Activated gamma-delta T cell (primary cell): ENCODE measurements at places on chromosomes 12 and 14.

- no peak for DNase-seq
Observed at GRCh38 chr14:101062065-101062450, 158.5 kb upstream of the RTL1 start.

DNA sequence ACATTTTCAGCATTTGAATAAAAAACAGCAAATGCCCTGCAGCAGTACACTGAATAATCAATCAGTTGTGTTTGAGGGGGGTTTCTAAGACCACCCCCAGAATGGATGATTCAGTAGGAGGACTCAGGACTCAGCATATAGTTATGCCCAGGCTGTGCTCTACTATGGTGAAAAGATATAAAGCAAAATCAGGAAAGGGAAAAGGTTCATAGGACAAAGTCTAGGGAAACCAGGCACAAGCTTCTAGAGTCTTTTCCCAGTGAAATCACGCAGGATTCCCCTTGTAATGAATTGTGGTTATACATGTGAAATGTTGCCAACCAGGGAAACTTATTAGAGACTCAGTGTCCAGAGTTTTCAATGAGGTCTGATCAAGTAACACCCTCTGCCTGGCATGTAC lies 25.0 kb upstream of the SLC17A8 start:
- DNase-seq: no peak

- DNase-seq: no peak
Observed at GRCh38 chr12:108854451-108855283, 2.7 kb downstream of the SSH1 start.

DNA sequence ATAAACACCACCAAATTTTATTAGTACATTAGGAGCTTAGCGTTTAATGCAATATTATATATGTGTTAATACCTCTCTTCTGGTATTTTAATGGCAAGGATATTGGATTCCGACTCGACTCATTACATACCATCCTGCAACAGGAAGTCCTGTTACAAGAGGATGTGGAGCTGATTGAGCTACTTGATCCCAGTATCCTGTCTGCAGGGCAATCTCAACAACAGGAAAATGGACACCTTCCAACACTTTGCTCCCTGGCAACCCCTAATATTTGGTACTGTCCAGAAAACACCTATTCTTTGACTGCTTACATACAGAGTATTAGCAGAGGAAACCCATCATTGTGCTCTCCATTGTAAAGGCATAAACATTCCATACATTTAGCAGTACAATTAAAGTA lies 45.2 kb downstream of the VEZT start:
- DNase-seq: no peak

GRCh38 chr14:58280954-58281787 lies 17.2 kb upstream of the ARID4A start:
- no peak for DNase-seq
